ENCODE measurements at places on chromosomes 16 and 17.

DNA sequence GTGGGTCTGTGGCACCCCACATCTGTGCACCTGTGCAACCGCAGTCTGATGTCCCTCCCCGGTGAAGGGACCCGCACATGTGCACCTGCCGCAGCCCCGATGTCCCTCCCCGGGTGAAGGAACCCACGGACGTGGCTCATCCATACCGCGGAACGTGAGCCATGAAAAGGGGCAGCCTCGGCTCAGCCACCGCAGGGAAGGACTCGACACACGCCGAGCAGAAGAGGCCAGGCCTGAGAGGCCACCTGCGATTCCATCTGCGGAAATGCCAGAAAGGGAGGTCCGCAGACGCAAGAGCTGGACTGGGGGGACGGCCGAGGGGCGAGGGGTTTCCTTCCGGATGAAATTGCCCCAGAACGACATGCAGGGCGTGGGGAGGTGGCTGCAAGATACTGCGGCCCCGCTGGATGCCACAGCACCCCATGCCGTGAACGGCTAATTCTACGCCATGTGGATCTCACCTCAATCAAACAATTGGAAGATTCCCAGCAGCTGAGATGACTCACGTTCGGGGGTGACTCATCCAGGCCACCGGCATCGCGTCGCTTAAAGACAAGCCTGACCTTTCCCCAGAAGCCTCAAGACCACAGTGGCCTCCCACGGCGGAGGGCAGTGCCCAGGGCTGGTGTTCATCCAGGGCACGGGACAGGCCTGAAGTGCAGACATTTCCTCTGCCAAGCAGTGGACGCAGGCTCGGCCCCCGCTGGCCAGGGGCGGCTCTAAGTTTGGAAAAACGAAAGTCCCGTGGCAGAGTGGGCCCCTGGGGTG is 21.0 kb downstream of the SOX8 start:
- DNase-seq = peak; percentile 60

DNA sequence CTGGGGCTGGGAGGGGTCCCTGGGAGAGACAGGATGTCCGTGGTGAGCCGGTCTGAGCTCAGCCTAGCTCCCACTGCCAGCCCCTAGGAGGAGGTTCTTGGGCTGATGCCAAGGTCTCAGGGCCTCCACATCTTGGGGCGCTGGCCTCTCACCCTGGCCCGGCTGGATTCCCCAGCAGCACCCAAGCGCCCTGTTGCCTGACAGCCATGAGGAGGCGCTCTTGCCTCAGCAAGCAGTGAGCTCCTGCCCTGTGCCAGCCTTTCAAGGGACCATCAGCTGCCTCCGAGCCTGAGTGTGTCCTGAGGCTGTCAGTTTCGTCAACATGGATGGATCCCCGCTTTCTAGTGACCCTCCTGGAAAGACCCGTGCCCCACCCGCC is 234.9 kb upstream of the CIBAR2 start:
- DNase-seq = no peak

GRCh38 chr17:14737984-14738651 is 437.2 kb downstream of the HS3ST3B1 start:
- DNase-seq = no peak

DNA sequence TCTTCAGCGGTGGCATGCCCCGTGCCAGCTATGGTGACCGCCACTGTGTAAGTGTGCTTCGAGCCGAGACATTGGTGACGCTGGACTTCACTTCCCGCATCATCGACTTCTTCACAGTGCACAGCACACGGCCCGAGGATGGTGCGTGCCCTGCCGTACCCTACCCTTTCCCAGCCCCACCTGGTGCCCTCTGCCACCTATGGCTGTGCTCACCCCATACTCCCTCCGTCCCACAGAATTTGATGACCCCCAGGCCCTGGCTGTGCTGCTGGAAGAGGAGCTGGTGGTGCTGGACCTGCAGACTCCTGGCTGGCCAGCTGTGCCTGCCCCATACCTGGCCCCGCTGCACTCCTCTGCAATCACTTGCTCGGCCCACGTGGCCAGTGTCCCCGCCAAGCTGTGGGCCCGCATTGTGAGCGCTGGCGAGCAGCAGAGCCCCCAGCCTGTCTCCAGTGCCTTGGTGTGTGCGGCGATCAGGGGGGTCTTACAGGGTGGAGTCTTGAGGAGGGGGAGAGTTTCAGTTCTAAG is 9.5 kb downstream of the LLGL1 start:
- no peak for DNase-seq

- no peak for DNase-seq
Measured at GRCh38 chr17:66652840-66653507, 181.9 kb upstream of the CACNG5 start.

- DNase-seq = no peak
Measured at GRCh38 chr16:85171759-85172454, 59.6 kb upstream of the CIBAR2 start.

- no peak for DNase-seq
Measured at GRCh38 chr17:19345486-19346350, 16.8 kb downstream of the B9D1 start.

DNA sequence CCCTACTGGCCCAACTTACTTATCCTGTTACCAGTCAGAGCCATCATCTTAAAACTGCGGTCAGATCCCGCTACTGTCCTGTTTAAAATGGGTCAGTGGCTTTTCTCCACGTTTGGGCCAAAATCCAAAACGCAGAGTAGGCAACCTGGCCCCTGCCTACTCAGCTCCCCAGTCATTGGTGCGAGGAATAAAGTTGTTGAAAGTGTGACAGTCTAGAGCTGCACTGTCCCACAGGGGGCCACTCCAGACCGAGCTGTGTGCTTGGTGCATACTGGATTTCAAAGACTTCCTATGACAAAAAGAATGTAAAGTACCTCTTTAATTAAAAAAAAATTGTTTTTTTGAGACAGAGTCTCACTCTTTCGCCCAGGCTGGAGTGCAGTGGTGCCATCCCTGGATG is 21.2 kb upstream of the LYRM9 start:
- DNase-seq = no peak

- no peak for DNase-seq
Measured at GRCh38 chr16:12060751-12061150, 84.2 kb downstream of the SNX29 start.

GRCh38 chr16:27226476-27226875 is 23.1 kb downstream of the KDM8 start:
- no peak for DNase-seq

DNA sequence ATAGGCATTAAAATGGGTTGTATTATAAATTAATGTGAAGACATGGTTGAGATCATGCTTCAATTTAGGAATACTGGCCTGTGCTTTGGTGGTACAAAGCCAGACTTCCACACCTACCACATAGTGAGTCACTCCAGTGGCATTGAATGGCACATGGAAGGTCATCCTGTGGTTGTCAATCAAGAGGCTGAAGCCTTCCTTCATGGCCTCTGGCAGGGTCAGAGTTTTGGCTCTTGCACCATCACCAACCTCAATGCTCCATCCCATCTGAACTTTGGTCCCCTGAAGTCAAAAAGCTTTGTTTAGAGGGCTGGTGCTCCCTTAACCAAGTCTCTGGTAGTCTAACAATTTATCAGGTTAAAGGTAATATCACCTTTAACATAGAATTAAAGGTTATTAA is 6.1 kb downstream of the ZP2 start:
- no peak for DNase-seq

DNA sequence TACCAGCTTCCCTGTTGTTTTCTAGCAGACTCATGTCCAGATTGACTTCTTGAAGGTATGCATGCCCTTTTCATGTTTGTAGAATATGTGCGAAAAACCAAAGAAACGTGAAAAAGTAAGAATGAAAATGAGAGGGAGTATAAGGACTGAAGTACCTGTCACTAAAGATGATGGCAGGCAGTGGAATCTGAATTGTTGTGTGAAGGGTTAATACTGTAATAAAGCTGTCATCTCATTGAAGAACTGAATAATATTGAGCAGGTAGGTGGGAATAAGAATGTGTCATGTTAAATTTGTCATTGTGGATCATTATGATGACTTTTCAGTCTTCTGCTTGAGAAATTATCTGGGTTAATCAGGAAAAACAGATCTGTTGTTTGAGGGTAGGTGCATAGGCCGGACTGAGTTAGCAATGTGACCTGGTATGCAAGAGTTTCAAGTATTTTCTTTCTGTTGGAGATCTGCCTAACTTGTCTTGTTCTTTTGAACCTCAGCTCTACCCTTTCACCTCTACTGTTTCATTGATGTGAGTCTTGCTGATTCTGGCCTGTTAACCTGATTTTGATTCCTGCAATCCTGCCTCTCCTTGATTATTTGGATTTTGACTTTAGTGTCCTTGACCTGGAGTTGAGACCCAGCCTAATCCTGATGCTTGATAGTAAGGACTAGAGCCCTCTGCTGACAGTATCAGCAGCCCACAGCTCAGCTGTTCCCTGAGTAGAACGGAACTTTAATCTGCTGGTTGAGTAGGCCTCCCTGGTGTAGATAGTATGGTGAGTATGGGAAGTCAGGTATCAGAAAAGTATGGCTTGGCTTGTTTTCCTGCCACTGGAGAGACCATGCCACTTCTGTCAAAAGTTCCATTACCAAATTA is 64.6 kb downstream of the MAP2K4 start:
- DNase-seq = no peak

DNA sequence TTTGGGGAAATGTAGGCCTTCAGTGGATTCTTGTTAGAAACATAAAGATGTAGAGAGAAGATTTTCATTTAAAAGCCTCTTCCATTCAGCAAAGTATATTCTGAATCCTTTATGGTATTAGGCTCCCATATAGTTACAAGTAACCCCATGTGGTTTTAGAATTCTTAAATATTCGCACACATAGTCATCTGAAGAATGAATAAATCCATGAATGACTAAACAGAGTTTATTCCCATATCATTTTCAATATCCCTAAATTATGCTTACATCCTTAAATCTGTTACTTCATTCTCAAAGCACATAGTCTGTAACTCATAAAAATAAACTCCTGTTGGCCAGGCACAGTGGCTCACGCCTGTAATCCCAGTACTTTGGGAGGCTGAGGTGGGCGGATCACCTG is 962.1 kb downstream of the KCNJ18 start:
- DNase-seq = no peak

GRCh38 chr17:43720311-43721060 is 38.1 kb downstream of the SOST start:
- peak; percentile 62 for DNase-seq

DNA sequence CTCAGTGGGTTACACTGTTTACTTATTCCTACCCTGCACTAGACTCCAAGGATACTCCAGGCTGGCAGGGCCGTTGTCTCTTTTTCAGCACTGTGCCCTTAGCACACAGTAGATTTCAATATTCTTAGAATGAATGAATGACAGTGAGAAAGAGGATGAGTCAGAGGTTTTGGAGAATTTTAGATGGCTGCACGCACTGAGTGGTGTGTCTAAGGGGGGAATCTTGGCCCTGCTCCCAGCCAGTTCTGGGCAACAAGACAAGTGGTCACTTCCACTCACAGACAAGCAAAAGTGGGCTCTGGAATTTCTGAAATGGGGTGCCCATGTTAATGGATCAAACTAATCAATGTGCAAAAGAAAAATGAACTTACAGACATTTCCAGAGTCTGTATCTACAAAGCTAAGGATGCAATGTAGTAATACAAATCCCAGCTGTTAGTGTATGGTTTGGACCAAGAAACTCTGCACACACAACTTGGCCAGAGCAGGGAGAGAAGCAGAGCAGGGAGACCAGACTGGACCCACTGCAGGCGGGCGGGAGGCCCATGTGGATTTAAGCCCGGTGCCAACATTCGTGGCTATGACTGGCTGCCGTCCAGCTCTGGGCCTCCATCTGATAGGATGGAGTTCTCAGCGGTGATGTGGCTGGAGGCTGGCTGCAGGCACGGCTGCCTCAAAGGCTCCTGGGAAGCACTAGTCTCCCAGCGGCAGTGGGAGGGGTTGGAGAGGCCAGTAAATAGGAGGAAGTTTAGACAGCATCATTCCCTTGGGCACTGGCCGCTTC is 95.6 kb upstream of the CDYL2 start:
- DNase-seq = no peak

DNA sequence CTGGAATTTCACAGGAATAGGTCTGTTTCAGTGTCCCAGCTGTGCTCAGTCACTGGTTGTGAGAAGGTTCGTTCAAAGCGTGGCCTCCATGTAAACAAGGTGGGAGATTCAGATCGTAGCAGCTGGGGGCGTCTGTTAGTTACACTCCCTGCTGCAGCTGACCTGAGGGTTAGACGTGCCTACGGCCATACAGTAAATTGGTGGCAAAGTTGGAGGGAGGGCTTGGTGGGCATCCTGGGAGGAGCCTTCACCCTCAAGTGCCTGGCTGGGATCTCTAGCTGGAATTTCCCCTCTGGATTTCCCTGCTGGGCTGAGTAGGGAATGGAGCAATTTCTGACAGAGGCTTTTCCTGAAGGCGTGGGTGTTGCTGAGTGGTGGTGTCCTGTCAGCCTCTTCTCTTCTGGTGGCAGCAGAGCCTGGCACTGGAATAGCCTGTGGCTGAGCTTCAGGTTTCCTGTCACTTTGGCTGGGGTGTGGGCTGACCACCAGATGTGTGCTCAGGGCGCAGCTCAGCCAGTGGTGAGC is 6.4 kb downstream of the FCSK start:
- no peak for DNase-seq

DNA sequence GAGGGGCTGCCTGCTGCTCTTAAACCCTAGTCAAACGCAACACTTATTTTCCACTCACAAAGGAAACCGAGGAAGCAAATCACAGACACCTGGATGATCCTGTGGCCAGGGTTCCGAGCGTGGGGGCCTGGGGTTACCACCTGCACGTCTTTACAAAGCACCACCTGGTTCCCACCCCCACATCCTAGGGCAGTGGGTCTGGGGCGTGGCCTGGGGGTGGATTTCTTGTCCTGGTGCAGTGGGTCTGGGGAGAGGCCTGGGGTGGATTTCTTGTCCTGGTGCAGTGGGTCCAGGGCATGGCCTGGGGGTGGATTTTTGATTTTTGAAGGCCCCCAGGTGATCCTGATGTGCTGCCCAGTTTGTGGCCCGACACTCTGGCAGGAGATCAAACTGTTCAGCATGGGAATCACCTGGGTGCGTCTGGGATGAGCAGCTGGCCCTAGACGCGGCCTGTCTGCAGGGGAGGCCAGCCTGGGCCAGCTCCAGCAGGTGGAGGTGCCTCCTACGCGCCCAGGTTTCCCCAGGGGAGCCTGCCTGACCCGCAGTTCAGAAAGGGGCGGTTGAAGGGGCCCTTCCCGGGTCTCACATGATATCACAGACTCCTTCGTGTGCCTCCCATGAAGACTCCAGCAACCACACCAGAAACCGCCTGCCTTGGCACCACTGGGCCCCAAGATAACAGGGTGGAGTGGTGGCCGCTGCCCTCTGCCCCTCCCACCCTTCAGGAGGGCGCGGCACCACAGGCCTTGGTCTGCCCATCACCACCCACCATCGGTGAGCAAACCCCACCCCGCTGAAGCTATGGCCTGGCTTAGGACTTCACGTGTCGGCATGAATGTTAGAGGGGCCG is 6.3 kb downstream of the HAGH start:
- no peak for DNase-seq

- no peak for DNase-seq
Measured at GRCh38 chr17:76384987-76385891, 830 bp downstream of the SPHK1 start.

DNA sequence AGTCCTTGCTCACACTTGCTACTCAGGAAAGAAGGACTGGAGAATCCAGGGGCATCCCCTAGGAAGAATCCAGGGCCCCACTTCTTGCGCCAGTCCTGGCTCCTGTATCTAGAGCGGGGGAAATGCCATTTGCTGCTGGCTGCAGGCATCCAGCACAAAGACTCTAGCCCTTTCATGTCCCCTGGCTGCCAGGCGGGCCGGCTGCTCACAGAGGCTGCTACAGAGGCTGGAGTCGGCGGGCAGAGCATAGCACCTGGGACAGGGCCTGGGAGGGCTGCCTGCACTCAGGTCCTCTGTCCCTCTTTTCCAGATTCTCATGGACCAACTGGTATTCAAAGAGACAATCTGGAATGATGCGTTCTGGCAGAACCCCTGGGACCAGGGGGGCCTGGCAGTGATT is 13.8 kb downstream of the SMIM5 start:
- no peak for DNase-seq

All from activated T-helper 1 cell treated with Interleukin-2 at 50 U/mL for 16 hours (primary cell).